ENCODE measurements at places on chromosomes 2 and 18.

- DNase-seq, result no peak
These were observed 38.0 kb downstream of the EMILIN2 start for GRCh38 chr18:2884706-2885285.

DNA sequence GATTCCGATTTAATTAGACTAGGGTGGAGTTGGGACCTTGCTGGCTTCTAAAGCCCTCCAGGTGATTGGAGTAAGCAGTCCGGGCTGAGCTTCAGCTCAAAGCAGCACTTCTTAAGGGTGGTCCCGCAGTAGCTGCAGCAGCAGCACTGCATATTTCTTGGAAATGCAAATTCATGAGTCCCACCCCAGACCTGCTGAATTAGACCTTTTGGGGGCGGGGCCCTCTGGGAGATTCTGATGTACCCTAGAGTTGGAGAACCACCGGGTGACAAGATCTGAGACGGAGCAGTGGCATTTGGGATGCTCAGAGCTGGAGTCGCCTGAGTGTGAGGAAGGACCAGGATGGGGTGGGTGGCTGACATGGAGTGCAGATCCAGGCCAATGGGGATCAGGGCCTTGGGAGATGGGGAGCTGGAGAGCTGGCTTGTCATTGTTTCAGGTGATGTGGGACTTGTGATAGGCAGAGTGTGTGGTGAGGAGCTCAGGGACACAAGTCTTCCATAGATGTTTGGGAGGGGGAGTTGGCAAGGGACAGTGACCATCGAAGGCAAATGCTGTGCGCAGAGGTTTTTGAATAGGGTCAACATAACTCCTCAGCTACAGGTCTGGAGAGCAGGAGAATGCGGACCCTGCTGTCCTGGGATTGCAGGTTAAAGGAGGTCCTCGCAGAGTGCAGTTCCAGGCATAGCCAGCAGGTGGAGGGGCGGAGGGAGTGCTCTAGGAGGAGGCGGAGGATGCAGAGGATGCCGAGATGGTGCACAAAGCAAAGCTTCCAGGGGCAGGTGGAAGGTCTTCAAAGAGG lies 130.9 kb upstream of the RAB12 start:
- no peak for DNase-seq

GRCh38 chr2:201458381-201458780 lies 6.8 kb downstream of the STRADB start:
- no peak for DNase-seq

- DNase-seq, result no peak
These were observed 100.4 kb upstream of the GPR45 start for GRCh38 chr2:105141099-105141614.

DNA sequence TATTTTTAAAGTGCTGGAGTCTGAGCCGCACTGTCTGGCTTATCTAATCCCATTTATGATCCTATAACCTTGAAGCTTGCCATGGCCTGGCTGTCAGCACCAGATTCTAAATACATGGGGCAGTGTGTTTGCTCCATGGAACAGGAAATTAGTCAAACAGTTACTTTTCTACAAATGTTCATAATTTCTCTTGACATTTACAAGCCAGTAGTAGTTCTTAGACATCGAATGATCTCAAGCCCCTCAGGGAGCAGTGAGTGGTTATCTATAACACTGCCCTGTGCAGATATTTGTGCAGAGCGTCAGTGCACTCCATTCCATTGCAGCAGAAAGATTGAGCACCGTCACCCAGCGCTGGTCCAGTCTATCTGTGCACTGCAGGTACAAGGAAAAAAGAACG lies 205.2 kb downstream of the AGPS start:
- DNase-seq, result no peak

DNA sequence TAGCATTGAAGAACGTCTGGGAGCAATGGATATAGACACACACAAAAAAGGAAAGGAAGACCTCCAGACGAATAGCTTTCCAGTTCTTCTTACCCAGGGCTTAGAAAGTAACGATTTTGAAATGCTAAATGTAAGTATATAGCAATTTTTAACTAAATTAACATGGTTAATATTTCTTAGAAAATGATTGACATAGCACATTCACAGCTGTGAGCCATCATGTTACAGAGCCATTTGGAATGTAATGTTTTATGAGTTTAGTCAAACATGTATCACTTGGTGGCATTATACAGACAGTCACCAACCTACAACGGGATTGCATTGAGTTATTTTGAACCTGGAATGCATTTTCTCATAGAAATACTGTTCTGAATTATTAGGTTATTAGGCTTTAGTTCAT lies 35.1 kb downstream of the WDR43 start:
- no peak for DNase-seq

GRCh38 chr18:13453714-13454113 lies 235.2 kb downstream of the LDLRAD4 start:
- no peak for DNase-seq

DNA sequence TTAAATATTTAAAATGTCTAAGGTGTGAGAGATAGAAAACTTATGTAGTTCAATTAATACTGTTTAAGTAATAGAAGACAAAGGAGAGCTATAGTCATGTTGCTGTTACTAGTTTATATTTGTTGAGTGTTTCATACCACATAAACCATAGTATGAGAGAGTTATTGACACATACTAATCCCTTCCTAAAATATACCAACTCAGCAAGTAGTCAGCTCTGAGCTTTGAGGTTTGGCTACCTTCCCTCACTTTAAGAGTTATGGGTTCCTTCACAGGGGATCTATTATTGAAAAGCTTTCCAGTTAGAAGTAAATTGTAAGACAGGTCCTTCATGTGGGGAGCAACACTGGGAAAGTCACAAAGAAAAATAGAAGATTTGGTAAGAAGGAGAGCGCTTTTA lies 701.6 kb upstream of the ZEB2 start:
- DNase-seq, result no peak

DNA sequence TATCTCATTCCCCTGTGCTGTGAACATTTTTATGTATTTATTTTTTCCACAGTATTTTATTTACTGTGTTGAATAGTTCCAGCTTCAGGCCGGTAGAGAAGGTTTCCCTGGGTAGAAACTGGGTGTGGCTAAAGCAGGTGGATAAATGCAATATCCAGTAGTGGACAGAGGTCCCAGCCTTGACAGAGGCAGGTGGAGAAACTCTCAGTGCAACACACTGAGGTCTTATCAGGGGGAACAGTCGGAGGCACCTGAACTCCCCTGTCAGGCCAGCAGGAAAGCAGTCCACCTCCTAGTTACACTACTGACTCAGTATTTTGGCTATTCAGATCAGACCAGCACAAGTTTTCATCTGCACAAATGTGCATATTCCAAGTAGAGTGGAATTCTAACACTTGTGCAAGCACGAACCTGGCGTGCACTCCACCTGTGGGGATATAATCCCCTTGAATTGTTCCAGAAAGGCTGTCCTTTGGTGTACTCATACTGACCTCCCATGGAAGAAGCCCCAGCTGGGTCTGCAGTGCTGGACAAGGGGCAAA lies 103.3 kb downstream of the GULP1 start:
- DNase-seq, result no peak

DNA sequence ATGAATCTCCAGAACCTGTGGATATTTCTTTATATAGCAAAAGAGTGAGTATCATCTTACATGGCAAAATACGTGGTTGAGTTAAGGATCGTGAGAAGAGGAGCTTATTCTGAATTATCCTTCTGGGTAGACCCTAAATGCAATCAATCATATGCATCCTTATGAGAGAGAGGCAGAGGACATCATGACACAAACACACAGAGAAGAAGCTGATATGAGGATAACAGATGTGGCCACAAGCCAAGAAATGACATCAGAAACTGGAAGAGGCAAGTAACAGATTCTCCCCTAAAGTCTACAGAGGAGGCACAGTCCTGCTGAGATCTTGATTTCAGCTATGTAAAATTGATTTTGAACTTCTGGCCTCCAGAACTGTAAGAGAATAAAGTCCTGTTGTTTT lies 730.2 kb upstream of the ZNF804A start:
- no peak for DNase-seq

DNA sequence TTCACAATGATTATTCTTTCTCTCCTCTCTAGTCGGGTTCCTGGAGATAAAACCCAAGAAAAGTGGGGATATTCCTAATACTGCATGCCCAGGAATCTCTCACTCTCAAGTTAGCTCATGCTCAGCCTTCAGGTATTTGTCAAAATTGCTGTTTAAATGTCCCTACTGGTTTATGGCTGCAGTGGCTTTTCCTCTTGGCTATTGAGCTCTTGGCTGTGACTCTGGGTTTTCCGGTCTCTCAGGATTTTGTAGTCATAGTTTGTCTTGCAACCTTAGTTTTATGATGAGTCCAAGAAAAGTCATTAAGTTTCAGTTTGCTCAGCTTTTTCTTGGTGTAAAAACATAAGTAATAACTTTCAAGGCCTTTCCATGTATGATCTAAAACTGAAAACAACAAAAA lies 820.7 kb upstream of the HS6ST1 start:
- DNase-seq, result no peak

- peak; percentile 78 for DNase-seq
These were observed 141.3 kb downstream of the NCK2 start for GRCh38 chr2:105886029-105886454.

DNA sequence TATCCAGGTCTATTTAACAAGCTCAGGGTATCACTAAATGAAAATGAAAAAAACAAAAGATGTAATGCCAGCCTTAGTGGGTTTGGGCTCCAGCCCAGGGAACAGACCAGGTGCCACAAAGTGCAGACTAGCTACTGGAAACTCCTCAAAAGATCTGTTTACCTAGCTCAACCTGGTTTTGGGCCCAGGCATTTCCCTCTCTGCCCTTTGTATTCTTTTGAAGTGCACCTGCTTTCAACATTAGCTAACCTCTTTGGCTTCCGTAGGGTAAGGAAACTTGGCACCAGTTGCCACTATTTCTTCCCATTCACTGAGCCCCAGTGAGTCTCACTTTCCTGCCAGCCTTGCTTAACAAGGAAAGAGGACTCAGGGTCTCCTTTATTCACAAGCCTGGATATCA lies 123.6 kb upstream of the CDCA7 start:
- DNase-seq, result no peak

DNA sequence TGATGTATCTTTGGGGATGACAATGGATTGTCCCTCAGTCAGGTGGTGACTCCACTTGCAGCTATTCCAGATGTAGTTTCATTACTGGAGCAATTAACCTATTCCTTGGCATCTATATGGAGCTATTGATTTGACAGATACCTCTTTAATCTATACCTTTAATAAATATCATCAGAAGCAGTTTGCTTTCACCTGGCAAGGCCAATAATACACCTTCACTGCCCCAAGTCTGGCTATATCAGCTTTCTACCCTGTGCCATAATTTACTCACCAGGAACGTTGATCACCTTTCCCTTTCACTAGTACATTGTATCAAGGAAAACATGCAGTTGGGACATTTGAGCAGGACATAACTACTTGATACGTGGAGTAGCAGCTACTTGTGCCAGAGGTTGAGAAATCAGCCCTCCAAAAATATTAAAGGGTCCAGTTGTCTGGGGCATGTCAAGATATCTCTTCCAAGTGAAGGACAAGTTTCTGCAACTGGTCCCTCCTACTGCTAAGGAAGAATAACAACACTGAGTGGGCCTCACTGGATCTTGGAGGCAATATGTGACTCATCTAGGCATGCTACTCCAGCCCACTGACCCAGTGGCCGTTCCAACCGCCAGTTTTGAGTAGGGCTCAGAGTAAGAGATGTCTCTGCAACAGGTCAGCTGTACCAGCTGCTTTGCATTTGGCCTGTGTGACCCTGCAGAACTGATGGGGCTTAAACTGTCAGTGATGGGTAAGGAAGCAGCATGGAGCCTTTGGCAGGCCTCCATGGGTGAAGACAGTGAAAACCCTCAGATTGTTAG lies 67.0 kb downstream of the PSMG2 start:
- DNase-seq, result no peak

DNA sequence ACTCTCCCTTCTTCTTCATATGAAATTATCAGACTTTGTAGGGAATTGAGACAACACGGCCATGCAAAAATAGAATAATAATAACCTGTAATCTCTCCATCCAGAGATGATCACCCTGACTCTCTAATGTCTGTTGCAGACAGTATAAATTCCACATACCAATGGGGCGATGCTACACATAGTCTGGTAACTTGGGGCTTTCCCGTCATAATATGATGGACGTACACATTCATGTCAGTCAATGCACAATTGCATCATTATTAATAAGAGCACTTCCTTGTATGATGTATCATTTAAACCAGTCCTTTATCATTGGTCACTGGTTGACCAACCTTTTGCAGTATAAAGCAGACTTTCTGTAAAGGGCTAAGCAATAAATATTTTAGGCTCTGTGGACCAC lies 39.5 kb upstream of the SCLY start:
- DNase-seq, result no peak

- no peak for DNase-seq
These were observed 76.6 kb upstream of the BZW1 start for GRCh38 chr2:200735061-200735460.

- DNase-seq, result no peak
These were observed 81.5 kb downstream of the MAPRE2 start for GRCh38 chr18:35122586-35123224.

GRCh38 chr2:156156580-156156979 lies 175.9 kb downstream of the NR4A2 start:
- DNase-seq, result no peak

GRCh38 chr2:37827911-37828511 lies 97.1 kb upstream of the RMDN2 start:
- peak; percentile 46 for DNase-seq
